Stromal cell of bone marrow (primary cell): ENCODE measurements at places on chromosomes 16 and 17.

GRCh38 chr17:70184770-70185169, 15.4 kb downstream of the KCNJ2 start:
- DNase-seq, result peak; percentile 61

GRCh38 chr17:73559532-73559931, 84.7 kb downstream of the SDK2 start:
- no peak for DNase-seq

DNA sequence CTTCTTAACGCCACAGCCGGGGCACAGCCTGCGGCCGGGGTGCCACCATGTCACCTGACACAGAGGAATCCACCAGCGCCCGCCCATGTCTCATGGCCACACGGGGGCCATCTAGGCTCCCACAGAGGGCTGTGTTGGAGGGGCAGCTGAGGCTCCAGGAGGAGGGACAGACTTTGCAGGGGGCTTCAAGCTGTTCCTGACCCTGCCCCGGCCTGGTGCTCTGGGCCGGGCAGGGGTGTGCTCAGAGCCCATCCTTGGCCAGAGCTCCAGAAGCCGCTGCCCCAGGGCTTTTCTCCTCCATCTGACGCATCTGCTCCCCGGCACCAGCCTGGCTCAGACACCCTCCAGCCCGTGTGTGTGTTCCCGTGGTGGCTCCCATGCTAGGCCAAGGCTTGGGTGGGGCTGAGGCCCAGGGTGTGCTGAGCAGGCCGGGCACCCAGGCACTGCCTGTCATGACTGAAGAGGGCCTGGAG, 7.8 kb upstream of the SLC38A10 start:
- DNase-seq, result no peak

DNA sequence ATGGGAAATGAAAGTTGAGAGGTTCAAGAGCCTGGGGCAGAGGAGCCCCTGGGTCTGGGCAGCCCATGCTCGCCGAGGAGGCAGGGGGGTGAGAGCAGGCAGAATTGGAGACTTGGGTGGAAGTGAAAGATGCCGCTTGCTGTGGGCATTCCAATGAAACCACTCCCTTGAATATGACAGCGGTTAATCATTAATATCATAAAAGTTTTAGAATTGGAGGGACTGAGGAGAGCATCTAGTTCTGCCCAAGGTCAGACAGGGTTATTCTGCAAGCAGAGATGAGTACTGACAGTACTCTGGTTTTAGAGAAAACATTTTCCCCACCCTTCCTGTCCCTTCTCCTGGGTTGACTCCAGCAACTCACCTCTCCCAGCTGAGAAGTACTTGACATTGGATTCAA, 180.2 kb downstream of the MSI2 start:
- DNase-seq, result no peak

GRCh38 chr17:52410781-52411180, 252.3 kb upstream of the CA10 start:
- no peak for DNase-seq

DNA sequence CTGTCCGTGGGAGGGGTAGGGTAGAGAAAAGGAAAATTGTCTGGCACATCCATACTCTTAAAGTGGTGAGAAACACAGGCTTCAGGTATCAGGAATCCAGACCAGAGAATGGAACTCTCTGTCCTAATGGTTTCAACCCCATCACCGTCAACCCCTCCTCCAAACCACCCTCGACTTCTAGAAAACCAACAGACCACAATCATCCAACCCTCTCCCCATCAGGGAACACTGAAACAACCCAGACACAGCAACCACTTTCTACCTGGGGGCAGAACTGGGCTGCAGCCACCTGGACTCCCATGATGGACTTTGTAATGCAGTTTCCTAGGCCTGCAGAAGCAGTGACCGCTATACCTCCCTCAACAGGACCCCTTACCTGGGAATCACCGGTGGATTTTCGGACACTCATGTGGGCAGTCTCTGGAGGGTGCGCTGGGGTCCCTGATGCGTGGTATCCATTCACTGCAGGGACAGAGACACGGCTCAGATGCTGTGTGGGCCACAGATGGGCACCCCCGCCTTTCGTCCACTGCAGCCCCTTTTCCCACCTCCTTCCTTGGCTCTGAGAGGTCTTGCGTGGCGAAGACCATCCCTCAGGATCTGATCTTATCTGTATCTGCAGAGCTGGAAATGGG, 64.3 kb upstream of the RCVRN start:
- DNase-seq, result no peak

- DNase-seq, result no peak
These were observed 30.4 kb upstream of the SMPD3 start for GRCh38 chr16:68478526-68479250.

DNA sequence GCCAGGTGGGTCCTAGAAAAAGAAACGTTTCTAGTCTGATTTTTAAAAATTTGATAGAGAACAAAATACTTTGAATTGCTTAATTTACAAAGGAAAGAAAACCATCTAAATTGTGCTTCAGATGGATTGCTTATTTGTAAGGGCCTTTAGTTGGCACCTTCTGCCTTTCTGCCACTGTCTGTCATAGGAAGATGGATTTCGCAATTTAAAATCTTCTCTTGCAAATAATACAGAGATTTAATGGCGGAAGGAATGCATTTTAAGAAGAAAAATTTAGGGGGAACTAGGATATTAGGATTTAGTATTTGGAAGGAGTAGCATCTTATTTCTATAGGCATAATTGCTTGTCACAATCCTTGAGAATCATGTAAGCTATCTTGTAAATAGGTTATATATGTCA, 175.5 kb upstream of the RBL2 start:
- DNase-seq, result no peak

- no peak for DNase-seq
These were observed 25.8 kb upstream of the C1QTNF8 start for GRCh38 chr16:1121601-1122397.

DNA sequence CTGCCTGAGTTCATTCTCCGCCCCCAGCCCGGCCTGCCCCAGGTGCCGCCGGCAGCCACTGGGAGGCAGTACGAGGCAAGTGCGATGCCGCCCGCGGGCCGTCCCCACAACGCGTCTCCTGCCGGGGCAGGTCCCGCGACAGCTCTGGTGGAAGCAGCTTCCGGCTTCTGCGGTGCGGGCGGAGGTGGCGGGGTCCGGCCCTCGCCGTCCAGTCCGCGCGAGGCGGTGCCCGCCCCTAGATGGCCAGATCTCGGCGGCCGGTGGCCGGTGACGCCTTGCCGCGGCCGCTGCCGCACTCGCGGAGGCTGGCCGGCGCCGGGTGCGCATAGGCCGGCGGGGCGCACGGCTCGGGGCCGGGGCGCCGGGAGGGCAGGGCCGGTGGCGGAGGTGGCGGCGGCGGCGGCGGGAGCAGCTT, 1.8 kb downstream of the GJD3 start:
- no peak for DNase-seq

GRCh38 chr16:17211797-17212196, 259.0 kb downstream of the XYLT1 start:
- DNase-seq, result no peak

DNA sequence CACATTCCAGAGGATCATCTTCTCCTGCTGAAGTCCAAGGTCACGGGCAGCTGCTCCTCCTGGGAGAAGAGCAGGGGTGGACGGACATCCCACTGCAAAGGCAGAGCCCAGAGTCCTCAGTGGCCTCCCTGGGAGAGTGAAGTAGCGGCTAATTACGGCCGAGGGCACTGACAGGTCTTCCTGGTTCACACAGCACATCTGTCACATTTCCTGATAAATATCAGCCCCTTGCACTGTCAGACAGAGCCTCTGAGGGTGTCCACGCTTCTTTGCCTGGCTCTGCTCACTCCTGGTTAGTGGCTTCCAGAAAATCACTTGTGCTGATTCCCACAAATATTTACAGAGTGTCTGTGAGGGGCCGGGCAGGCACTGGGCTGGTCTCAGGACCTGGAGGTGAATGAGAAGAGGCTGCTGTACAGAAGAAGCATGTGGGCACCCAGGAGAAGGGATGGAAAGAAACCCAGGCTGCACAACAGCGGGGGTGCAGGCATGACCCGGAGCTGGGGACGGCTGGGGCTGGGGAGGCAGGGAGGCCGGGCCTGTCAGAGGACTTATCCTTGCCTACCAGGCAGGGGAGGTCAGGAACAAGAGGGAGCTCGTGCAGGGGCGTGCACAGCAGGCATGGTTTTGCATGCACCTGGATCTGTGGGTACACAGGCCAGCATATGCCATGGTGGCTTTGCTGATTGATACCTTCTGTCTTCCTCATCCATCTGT, 258.2 kb upstream of the TNRC6C start:
- no peak for DNase-seq

- DNase-seq, result no peak
These were observed 23.2 kb upstream of the WSCD1 start for GRCh38 chr17:6046931-6047330.

- no peak for DNase-seq
These were observed 1.2 kb downstream of the TMEM238L start for GRCh38 chr17:10802496-10803284.

DNA sequence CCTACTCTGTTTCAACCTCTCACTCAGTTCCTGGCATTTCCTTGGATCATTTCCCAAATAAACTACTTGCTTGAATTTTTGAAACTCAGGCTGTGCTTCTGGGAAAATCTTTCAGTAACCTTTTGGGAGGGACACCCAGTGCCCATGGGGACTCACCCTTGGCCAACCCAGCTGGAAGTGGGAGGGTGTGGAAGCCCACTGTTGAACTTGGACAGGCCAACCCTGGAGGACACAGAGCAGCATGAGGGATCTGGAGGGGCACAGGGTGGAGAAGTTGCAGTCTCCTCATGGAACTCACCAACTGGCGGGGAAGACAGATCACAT, 11.2 kb downstream of the RTN4RL1 start:
- no peak for DNase-seq

- no peak for DNase-seq
These were observed 61.2 kb downstream of the MEAK7 start for GRCh38 chr16:84443166-84443802.

GRCh38 chr16:12126091-12126806, 149.7 kb downstream of the SNX29 start:
- no peak for DNase-seq

- DNase-seq, result no peak
These were observed 6.5 kb downstream of the SPNS2 start for GRCh38 chr17:4505187-4505586.

GRCh38 chr17:40522250-40522960, 21.0 kb upstream of the TNS4 start:
- DNase-seq, result no peak

- no peak for DNase-seq
These were observed 66.8 kb downstream of the C16orf78 start for GRCh38 chr16:49440156-49441065.

GRCh38 chr16:17258848-17259713, 211.7 kb downstream of the XYLT1 start:
- DNase-seq, result no peak

- DNase-seq, result no peak
These were observed 108.4 kb downstream of the METRNL start for GRCh38 chr17:83187782-83188311.

- DNase-seq, result no peak
These were observed 21.7 kb downstream of the CENPX start for GRCh38 chr17:82000803-82001570.

- DNase-seq, result no peak
These were observed 17.1 kb upstream of the CDH1 start for GRCh38 chr16:68719993-68720489.

DNA sequence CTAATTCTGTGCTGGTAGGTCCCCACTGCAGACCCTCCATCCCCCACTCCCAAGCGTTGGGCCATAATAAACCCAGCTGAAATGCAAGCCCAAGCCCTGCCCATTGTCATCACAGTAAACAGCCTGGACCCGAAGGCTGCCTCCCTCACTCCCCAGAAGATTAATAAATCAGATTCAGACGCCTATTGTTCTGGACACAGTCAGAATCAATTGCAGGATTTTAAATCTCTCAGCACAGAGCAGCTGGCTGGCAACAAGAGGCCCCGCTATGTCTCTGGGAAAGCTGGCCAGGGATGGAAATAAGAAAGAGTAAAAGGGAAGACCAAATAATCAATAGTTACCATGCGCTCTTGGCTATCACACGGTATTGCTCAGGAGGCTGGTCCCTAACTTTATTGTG, 93.9 kb downstream of the C17orf67 start:
- no peak for DNase-seq

- no peak for DNase-seq
These were observed 386.6 kb downstream of the XYLT1 start for GRCh38 chr16:17084130-17084529.

GRCh38 chr17:13182450-13182849, 164.6 kb upstream of the ELAC2 start:
- DNase-seq, result no peak

GRCh38 chr17:7867881-7868329, 10.1 kb downstream of the CYB5D1 start:
- no peak for DNase-seq

- no peak for DNase-seq
These were observed 622.1 kb upstream of the CDH5 start for GRCh38 chr16:65744401-65744800.

DNA sequence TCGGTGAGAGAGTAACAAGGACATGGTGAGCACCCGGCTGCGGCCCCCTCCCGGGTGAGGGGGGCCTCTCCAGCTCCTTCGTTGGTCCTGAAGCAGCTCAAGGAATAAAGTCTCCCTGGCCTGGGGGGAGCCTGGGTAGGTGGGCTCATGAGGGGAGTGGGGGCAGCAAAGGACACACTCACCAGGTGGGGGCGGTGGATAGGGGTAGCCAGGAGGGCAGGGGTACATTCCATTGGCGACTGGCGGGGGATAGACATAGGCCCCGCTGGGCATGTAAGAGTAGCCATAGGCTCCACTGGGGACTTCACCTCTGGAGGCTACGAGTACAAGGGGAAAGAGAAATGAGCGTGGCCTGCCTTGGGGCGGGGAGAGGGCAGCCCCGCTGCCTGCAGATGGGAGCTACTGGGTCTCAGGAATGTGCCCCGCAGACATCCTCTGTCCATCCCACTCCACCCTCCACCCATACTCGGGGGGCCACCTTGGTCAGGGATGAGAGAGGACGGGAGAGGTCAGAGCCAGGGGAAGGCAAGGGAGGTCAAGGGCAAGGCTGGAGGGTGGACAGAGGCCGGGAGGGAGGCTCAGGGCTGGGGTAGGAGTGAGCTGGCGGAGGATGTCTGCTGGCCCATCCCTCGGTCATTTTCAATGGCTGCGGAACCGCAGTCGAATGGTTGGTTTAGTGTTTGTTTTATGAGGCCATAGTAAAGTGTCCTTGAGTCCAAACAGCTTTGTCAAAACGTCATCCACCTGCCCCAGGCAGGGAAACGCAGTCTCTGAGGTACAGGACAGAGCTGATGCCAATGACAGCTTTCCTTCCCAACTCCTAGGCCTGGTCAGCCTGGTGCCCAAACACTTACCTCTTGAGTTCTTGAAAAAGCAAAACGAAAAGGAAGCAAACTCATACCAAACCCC, 3.7 kb upstream of the UNC13D start:
- no peak for DNase-seq

GRCh38 chr17:41004397-41004796, 4.5 kb downstream of the KRTAP3-1 start:
- no peak for DNase-seq
